ENCODE measurements at places on chromosomes 2 and 18.
A peak's percentile ranks its signal among the peaks of the same experiment; 100 is the strongest.

GRCh38 chr2:178084273-178084672 is 11.7 kb upstream of the PDE11A start:
- ATAC-seq: no peak

DNA sequence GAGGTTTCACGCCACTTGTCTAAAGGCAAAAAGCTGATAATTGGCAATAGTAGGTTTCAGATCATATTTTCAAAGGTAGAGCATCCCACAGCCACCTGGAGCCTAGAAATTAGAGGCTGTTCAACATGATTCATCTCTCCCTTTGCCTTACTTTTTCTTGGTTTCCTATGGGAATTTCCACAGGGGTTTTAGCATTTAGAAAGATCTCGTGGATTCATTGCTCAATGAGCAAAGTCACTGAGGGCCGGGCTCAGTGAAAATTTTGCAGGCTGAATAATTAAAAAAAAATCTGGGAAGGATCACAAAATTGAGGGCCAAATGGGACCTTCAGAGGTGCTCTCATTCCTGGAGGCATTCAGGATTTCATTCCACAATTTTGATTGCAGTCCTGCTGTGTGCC is 137.1 kb downstream of the VAPA start:
- no peak for ATAC-seq

- no peak for ATAC-seq
These were observed 61.0 kb downstream of the TSPYL6 start for GRCh38 chr2:54194761-54195750.

DNA sequence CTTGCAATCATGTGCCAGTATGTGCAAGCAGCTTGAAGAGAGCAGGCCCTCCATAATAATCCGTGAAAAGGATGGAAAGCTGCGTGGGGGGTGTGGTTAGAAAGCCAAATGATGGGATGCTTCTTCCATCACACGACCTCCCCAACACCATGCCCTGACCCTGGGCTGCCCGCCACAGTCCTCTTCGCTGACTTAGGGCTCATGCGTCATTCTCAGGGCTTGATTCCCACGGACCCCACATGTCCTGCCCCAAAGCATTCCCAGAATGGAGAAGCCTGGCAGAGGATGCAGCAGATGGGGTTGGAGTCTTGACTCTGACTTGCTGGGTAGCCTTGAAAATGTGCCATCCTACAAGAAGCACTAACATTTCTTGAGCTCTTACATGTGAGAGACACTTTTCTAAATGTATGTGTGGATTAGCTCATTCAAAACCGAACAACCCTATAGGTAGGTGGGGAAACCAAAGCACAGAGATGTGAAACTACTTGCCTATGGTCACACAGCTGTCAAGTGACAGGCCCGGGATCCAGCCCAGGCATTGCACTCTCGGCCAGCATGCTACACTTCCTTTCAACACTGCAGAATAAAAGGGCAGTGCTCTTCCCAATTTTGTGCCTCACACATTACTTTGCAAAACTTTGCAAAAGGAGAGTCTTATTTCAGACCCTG is 3.7 kb downstream of the TNS1 start:
- no peak for ATAC-seq

DNA sequence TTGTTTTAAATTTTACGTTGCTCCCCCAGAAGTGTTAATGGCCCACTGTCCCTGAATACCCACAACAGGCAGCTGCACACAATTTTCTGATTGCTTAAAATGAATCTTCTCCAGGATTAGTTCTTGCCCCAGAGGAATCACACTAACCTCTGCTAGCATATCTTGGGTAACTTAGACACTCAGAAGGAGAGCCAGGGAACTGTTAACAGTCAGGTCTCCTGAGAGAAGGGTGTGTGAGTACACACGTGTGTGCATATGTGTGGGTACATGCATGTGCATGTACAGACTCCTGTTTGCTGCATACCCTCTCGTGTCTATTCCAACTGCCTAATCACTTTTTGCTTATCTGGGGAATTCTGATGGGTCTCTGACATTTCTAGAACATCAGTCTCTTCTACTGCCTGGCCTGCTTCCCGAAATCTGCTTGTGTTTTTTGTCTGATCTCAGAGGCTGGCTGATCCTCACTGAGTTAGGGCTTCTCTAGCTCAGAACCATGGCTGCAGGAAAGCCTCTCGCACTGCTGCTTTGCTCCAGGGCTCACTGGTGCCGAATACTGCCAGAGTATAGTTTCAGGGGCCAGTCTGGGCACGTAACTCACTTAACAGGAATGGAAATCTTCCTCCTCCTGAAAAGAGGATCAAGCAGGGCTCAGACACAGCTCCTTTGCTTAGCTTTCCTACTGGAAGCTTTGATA is 62.8 kb downstream of the PRELID3A start:
- peak; percentile 96 for ATAC-seq

DNA sequence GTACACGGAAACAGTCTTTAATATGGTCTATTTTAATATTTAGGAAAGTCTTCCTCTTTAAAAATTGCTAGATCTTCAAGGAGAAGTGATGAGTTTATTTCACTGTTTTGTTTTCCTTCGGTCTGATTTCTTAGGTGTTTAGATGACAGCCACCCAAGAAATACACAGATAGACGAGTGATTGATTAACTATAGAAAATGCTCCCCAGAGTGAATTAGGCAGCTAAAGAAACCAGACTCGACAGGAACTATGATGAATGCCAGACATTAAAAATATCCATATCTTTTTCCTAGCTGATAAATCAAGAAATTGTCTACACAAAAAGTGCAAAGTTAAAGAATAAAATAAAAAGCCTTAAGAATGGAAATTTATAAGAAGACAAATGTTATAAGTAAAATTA is 888.7 kb upstream of the CNTNAP5 start:
- no peak for ATAC-seq

All from esophagus mucosa (tissue), 1 donor.